ENCODE measurements at places on chromosomes 7 and 10.

- DNase-seq = no peak
Measured at GRCh38 chr10:95573964-95574604, 12.9 kb upstream of the SORBS1 start.

DNA sequence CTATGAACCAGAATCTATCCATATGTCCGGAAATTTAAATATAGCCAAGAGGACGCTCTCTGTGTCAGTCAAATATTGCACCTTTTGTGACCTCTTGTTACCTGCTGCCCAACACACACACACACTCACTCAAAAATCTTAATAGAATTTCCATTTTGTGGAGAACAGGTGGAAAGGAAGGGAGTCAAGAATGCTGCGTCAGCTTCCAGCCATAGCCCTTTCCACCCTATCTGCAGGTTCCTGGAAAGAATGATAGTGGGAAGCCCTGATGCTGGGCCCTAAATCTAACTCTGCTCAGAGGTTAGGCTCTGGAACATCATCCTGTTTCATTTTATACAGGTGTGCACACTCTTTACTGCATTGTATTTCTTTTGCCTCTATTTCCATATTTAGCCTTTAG lies 9.6 kb upstream of the GPNMB start:
- DNase-seq = no peak

DNA sequence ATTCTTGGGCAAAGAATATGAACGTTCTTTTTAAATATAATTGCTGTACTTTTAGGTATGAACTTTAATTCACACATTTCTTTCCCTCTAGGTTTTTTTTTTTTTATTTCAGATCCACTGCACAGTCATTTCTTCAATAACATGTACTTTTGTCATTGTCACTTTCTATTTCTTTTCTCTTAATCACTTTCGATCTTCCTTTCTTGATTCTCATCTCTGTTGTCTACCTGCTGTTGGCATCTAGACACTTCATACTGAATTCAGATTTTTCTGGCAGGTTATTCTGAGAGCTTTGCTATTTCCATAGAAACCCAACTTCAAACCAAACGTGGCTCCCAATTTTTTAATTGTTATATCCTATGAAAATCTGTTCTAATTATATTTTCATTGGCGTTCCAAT lies 211.7 kb upstream of the KLF6 start:
- no peak for DNase-seq

- no peak for DNase-seq
Measured at GRCh38 chr7:30927040-30927439, 15.4 kb downstream of the AQP1 start.

- DNase-seq = no peak
Measured at GRCh38 chr7:88109612-88110011, 110.2 kb downstream of the SRI start.

- no peak for DNase-seq
Measured at GRCh38 chr10:75236178-75236825, 545 bp upstream of the COMTD1 start.

GRCh38 chr10:121865554-121865953 lies 62.3 kb downstream of the ATE1 start:
- DNase-seq = no peak

DNA sequence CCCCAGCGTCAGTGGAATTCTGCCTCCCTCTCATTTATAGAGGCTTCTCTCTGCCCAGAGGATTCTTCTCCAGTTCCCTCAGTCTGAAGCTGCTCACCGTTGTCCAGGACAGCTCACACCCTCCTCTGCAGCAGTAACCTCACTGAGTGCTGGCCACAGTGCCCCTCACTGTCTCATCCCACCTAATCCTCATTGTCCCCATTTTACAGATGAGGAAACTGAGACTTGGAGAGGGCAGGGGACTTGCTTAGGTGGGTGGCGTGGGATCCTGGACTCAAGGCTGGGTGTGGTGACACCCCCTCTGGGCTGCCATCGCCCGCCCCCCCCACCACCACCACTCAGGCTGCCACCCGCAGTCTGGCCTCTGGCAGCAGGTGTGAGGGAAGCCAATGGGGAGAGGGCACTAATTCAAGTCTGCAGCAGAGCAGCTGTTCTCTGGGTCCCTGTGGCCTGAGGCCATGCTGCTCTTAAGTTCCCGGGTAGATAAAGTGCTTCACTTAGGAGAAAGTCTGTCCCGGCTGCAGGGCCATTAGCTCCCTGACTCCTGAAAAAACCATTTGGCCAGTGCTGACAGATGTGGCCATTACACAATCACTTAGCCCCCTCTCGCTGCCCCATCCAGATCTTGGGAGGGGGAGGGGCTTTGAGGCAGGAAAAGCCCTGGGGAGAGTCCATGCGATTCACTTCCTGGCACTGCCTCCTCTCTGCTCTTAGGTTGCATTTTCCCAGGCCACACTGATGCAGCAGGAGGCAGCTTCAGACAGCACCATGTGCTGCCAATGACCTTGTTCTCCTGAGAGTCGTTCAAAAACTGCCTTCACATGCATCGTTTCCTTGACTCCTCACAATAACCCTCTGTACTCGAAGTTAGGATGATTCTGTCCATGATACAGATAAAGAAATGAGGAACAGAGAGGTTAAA lies 36.3 kb downstream of the DRGX start:
- peak; percentile 3 for DNase-seq

- peak; percentile 74 for DNase-seq
Measured at GRCh38 chr7:19663816-19664462, 44.9 kb downstream of the POLR1F start.

GRCh38 chr7:101792051-101792681 lies 25.3 kb upstream of the CUX1 start:
- DNase-seq = no peak

GRCh38 chr10:123149162-123149567 lies 1.2 kb downstream of the HMX2 start:
- no peak for DNase-seq

Data from NCI-H2081 treated with DMSO at 0.1 percent for 48 hours (cell line).